ENCODE measurements at places on chromosomes 12 and 14.

- no peak for DNase-seq
Measured at GRCh38 chr12:122827258-122827657, 8.0 kb upstream of the HIP1R start.

DNA sequence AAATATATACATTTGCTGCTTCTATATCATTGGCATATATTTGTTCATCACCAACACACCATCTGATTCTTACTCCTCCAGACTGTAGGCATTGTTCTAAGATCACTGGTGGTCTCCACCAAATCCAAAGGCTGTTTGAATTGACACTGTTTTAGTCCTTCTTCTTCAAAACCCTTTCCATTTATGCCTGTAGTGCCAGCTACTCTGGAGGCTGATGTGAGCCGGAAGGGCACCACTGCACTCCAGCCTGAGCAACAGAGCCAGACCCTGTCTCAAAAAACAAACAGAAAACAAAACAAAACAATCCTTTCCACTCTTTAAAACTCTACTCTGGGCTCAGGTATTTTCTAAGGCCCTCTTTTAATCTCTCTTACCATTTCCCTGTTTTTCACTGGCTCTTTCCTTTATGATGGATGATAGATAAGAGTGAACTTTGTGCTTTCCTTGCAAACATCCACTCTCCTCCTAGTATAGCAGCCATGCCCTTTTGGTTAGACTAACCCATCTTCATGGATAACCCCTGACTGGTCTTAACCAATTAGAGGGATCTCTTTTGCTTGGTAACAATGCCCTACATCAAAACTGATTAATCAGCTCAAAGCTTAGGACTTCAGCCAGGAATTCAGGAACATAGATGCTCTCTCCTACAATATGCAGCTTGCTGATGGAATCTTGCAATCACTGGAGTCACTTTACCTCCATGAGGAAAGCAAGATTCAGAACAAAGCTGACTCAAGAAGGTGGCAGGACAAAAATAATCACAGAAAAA, 24.9 kb downstream of the SPTSSA start:
- DNase-seq: no peak

DNA sequence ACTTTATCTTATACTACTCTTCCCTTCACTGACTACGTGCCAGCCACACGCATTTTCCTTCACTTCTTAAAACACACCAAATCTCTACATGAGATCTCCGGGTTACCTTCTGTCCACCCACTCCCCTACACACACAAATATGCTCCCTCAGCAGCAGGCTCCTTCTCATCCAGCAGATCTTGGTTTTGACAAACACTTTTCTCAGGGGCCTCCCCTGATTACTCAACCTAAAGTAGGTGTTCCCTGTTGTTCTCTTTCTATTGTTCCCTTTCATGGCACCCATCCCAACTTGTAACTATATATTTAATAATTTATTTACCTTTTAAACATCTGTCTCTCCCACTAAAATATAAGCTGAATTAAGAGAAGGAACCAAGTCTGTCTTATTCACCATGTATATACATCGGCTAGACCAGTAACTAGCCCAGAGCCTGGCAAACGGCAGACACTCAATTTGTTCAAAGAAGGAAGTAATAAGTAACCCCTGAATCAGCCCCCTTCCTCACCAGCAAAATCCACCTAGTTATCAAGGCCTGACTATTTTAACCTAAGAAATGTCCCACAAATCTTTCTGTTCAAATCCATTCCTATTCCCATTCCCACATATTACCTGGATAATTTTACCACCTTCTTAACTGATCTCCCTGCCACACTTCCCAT, 2.7 kb downstream of the C2CD5 start:
- no peak for DNase-seq

- no peak for DNase-seq
Measured at GRCh38 chr12:13362260-13362841, 165.8 kb downstream of the EMP1 start.

DNA sequence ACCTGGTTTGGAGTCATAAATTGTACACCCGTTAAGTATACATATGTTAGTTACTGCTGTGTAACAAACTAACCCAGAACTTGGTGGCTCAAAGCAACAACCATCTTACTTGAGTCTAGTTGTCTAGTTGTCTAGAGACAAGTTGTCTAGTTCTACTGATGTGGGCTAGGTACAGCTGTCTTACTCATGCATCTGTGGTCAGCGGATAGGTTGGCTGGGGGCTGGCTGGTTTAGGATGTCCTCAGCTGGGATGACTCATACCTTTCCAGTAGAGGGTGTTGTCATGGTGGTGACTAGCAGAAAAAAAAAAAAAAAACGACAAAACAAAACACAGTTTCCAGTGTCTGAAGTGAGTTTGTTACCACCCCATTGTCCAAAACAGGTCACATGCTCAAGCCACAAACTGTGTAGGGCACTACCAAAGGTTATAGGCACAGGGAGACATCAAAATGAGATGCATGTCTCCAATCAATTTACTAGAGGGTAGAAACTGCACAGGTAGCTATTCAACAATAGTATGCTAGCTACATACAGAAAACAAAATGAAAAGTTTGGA, 680.3 kb downstream of the MED13L start:
- no peak for DNase-seq
